ENCODE measurements at places on chromosomes 5 and 9.
A peak's percentile ranks its signal among the peaks of the same experiment; 100 is the strongest.

GRCh38 chr5:13566871-13567339 lies 377.6 kb downstream of the DNAH5 start:
- DNase-seq: no peak

- no peak for DNase-seq
Observed at GRCh38 chr5:157352756-157353340, 86.9 kb downstream of the CYFIP2 start.

GRCh38 chr5:71922584-71923106 lies 184.6 kb upstream of the MAP1B start:
- no peak for DNase-seq

DNA sequence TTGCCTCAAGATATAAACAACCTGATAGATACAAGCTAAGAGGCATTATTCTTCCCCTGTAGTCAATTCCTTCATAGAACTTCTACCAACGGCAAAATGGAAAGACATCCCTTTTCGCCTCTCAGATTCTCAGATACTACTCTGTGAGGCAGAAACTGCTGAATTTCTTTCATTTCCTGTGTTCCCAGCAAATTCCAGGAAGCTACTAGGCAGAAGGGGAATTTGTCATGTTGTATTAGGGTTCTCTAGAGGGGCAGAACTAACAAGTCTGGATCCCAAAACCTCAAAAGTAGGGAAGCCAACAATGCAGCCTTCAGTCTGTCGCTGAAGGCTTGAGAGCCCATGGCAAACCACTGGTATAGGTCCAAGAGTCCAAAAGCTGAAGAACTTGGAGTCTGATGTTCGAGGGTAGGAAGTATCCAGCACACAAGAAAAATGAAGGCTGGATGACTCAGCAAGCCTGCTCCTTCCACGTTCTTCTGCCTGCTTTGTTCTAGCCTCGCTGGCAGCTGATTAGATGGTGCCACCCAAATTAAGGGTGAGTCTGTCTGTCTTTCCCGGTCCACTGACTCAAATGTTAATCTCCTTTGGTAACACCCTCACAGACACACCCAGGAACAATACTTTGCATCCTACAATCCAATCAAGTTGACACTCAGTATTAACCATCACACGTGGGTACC lies 15.2 kb downstream of the RNF180 start:
- no peak for DNase-seq

- DNase-seq: peak; percentile 93
Observed at GRCh38 chr5:100903039-100903887, at the start of gene ST8SIA4. Gene ST8SIA4, minus strand, starts transcription at chr5:100903282. Its CDS starts 327 bp downstream, at chr5:100902955.

- DNase-seq: no peak
Observed at GRCh38 chr9:109950710-109951443, 170.9 kb downstream of the PALM2AKAP2 start.

- no peak for DNase-seq
Observed at GRCh38 chr5:143093452-143094086, 309.9 kb downstream of the NR3C1 start.
